ENCODE measurements at places on chromosomes 6 and 20.
A peak's percentile ranks its signal among the peaks of the same experiment; 100 is the strongest.

DNA sequence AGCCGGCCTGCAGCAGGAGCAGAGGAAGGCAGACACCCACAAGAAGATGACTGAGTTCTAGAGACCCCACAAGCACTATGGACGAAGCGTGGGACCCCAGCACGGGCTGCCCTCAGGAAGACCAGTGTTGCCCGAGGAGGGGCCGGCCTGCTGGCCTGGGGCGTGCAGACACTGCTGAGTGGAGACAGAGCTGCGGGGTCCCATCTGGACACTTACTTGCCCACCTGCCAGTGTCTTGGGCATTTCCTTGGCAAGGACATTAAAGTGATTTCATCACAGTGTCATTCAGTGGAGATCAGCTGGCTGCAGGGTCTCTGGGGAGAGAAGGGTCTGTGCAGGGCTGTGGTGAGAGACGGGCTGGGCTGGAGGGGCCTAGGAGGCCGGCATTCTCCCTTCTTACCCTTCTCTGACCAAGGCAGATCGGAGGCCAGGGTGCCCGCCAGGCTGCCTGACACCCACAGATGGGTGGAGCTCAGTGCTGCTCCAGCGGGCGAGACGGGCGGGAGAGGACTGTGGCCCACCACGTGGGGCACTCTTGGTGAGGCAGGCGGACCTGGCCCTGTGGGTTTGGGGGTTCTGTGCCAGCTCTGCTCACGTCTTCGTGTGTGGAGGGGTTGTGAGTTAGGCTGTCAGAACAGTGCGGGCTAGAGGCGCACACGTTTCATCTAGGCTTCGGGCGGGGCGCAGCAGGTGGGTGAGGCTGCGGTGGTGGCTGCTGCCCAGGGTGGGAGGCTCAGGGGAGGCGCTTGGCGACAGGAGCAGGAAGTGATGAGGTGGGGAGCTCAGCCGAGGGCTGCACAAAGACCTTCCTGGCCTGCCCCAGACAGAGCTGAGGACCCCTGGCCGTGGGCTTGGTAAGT is at the start of gene LIME1:
Gene LIME1, plus strand, starts transcription at position 806 of the 860 bp plus-strand sequence. CDS start 886 bp downstream, outside the sequence.
- DNase-seq = peak; percentile 88

GRCh38 chr6:54847799-54848597 is 1.4 kb downstream of the FAM83B start:
- DNase-seq = no peak

GRCh38 chr6:30761791-30762429 is 17.6 kb upstream of the IER3 start:
- DNase-seq = no peak

DNA sequence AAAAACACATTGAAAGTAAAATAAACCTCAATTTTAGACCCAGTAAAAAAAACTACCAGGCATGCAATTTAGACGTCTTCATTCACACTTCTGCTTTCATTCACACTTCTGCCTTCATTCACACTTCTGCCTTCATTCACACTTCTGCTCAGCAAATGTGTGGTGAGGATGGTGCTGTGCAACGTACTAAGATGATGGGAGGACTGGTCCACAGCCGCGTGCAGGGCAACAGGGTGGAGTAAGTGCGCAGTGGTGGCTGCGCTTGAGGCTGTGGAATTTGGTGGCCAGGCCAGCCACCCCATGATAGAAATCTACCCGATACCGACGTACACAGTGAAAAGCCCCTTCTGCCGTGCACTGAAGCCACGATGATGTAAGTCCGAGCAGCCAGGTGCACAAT is 114.3 kb upstream of the CD93 start:
- no peak for DNase-seq

DNA sequence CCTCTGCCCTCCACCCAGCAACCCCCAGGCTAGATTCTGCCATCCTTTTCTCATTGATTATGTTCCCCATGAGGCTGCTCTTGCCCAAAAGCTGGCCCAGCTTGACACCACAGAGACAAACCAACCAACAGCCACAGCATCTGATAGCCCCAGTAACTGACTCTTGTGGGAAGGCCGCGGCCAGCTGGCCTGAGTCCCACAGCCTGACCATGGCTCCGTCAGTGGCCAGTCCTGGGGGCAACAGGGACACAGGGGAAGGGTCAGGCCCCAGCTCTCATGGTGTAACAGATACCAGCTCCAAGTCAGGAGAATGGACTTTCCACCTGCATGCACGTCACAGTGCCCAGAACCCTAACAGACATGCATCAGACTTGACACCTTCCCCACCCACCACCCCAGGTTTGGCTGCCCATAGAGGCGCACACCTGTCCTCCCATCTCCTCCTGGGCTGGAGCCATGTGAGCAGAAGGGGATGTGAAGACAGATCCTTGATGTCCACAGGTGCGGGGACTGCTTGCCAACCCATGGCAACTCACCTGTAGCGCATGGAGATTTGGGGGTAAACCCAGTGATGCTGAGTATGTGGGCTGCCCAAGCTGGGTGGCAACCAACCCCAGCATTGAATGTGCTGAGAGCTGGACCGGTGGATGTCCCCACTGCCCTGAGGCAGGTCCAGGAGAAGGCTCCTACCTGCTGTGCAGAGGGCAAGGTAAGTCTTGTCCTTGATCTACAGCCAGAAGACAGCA is 18.8 kb downstream of the RIPOR3 start:
- DNase-seq = no peak

DNA sequence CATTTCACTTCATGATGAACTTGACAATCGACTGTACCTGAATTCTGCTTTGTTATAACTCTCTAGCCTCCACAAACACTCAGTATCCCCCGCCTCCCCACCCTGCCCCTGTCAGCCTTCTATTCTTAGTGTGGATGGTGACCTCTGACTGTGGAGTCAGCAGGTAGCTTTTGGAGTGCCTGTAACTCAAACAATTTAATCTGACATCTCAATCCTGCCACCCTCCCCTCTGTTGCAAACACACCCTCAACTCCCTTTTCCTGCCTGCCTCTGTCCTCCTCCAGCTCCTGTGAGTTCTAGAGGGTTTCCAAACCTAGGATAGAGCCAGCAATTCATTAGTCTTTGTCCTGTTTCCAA is 20.3 kb downstream of the DAAM2 start:
- DNase-seq = no peak

DNA sequence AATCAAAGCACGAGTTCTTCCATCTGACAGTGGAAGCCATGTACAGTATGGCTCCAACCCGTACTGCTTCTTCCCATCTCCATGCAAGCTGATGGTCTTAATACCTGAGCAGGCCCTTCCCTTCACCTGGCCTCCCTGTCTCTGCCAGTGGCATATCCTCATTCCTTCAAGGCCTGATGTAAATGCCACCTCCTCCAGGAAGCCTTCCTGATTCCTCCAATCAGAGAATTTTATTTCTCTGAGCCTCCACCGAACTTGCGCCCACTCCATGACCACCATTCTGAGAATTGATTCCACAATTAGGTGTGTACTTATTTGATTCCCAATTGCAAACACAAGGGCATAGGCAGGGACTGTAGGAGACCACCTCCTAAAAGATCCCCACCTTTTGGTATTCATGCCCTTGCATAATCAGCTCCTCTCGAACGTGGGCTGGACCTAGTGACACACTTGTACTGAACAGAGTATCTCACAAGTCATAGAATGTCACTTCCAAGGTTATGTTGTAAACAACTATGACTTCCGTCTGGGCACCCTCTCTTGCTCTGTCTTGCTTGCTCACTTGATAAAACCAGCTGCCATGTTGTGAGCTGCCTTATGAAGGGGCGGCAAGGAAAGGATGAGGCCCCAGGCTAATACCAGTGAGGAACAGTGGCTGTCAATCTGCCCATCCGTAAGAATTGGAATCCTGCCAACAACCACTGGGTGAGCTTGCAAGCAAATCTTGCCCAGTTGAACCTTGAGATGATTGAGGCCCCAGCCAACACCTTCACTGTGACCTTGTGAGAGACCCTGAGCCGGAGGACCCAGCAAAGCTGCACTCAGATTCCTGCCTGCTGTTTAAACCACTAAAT is 38.8 kb downstream of the CPNE5 start:
- no peak for DNase-seq

DNA sequence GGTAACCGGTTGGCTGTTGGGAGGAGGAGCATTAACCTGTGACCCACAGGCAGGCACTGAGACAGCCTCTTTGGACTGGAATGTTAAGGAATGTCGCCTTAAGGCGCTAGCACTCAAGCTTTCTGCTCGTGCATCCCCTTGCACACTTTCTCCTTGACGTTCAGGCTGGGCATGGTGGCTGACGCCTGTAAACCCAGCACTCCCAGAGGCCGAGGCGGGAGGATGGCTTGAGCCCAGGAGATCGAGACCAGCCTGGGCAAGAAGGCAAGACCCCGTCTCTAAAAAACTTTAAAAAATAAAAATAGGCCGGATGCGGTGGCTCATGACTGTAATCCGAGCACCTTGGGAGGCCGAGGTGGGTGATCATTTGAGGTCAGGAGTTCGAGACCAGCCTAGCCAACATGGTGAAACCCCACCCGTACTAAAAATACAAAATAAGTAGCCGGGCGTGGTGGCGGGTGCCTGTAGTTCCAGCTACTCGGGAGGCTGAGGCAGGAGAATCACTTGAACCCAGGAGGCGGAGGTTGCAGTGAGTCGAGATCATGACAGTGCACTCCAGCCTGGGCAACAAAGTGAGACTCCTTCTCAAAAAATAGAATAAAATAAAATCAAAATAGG is 1.9 kb upstream of the GID8 start:
- DNase-seq = no peak

DNA sequence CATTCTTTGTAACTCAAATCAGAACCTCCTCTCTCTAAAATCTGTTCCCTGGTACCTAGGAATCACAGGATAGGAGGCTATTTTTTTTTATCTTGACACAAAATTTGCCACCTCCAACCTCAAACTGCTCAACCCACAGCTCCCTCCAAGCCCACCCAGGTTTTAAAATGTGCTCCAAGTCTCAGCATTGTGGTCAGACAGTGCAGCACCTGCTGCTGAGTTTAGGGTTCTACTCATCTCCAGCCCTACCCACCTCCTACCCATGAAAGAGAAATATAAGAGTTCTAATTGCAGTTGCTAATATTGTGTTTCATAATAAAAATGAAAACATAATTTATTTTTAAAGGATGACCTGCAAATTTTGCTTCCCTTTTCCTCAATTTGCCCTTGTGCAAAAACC is 496.5 kb downstream of the MAFB start:
- DNase-seq = no peak

DNA sequence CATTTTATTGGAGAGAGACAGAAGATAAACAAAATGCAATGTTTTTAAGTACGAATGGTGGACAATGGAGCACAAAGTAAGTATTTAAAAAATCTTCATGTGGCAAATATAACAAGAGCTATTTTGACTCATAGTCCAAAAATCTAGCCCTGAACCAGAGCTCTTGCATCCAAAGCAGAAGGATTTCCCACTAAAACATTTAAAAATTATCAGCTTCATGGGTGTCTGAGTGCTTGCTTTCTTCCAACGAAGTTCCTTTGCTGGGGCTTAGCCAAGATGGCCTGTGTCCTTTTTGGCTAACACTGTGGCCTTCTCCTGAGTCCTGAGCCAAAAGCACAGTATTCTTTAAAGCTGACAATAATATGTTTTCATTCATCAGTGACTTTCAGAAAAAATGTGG is 161.7 kb downstream of the RIMS1 start:
- no peak for DNase-seq

GRCh38 chr6:135537741-135538301 is 40.3 kb upstream of the AHI1 start:
- DNase-seq = peak; percentile 4

DNA sequence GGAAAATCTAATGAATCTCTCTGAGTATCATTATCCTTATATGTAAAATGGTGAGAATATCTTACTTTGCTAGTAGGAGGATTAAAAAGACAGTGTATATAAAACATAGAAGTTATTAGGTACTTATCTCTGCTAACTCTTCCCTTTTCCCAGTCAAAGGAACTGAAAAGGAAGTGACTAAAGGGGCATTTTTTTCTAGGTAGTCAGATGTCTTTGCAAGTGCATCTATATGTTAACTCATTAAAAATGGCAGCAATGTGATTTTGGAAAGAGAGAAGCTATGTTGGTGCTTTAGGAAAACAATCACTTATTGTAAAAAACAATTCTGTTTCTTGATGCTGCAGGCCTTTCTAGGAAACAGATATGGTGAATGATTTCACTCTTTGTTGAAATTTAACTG is 180.9 kb downstream of the SAMD5 start:
- no peak for DNase-seq

DNA sequence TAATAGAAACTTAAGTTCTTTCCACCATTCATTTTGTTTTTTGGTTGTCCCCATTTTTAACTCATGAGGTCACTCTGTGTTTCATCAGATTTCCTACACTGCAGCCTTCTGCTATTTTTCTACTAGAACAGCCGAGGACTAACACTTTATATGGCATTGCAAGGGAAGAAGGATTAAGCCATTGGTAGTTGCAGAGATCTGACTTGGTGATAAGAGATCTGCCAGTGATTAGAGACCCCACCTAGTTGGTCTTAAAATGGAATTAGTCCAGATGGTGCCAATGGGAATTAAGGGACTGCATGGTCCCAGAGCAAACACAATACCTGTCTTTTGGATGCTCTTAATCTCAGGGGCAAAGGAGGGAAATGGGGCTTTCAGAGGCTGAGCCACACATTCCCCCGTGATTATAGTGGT is 125.5 kb upstream of the TMEM170B start:
- DNase-seq = no peak

DNA sequence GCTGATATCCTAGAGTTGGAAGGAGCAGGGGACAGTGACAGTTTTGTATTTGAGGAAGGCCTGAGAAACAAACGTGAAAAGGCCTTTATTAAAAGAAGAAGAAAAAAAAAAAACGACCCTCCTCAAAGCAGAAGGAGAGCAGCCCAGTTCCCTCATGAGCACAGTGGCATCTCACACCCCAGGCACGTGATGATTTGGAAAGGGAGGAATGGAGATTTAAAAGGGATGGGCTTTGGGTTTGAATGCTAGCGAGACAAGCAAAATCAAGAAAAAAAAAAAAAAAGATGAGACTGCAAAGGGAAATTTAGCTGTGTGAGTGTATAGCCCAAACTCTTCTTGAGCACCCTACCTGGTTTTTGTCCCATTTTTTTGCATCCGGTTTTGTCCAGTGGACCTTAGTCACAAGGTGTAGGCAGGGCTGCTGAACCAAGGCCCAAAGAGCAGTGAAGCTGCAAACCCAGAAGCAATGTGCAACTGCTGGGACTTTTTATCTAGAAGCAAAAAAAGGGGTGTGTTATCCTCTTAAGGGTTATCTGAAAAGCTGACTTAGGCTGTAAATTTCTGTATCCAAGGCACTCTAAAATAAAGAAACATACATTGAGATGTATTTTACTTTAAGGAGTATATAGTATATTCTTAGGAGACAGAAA is 54.5 kb upstream of the RREB1 start:
- no peak for DNase-seq

- DNase-seq = no peak
Measured at GRCh38 chr6:88964509-88964908, 1.1 kb upstream of the RNGTT start.

- no peak for DNase-seq
Measured at GRCh38 chr6:161961796-161962195, 687.9 kb upstream of the AGPAT4 start.
